ENCODE measurements at places on chromosomes 2 and 18.

GRCh38 chr2:62554440-62554839, 48.4 kb upstream of the TMEM17 start:
- no peak for DNase-seq

GRCh38 chr2:40282428-40282827, 169.5 kb downstream of the SLC8A1 start:
- DNase-seq = no peak

GRCh38 chr2:84832772-84833461, 48.0 kb downstream of the TRABD2A start:
- no peak for DNase-seq

GRCh38 chr18:31610286-31611205, 18.9 kb downstream of the TTR start:
- DNase-seq = peak; percentile 50

- no peak for DNase-seq
These were observed 156.2 kb downstream of the DDX1 start for GRCh38 chr2:15747603-15748471.

DNA sequence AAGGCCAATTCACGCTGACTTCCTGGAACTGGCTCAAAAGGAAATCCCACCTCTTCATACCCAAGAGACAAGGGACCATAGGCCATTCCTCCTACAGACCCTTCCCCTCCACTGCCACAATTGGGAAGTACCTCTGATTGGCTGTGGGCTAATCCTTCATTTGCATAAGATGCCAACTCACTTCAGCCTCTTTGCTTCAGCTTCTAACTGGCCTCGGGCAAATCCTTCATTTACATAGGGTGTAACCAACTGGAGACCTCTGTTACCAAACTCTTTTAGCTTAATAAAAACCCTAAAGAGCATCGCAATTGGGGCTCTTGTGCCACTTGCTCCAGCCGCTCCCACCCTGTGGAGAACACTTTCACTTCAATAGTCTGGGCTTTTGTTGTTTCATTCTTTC, 38.2 kb downstream of the MC2R start:
- DNase-seq = no peak

GRCh38 chr2:45778720-45779171, 127.3 kb downstream of the PRKCE start:
- peak; percentile 63 for DNase-seq

GRCh38 chr2:174997110-174997509, 8.1 kb downstream of the CHN1 start:
- DNase-seq = no peak

DNA sequence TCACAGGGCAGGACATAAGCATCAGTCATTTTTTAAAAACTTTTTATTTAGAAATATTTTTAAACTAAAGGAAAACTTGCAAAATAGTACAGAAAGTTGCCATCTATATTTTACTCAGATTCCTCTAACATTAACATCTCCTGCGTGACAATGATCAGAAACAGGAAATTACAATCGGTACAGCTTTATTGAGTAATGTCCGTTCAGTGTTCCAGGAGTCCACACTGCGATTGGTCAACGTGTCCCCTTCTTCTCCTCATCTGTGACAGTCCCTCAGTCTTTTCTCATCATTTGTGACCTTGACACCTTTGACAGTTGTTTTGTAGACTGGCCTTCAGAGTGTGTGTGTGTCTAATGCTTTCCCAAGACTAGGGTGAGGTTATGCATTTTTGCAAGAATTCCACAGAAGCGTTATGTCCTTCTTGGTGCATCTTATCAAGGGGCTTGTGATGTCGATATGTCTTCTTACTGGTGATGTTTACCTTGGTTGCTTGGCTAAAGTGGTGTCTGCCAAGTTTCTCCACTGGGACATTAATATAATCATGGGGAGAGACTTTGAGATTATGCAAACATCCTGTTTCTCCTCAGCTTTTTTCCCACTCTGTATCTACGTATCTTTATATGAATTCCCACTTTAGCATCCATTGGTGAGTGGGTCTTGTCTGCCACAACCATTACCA, 21.4 kb upstream of the TMEM177 start:
- DNase-seq = no peak

DNA sequence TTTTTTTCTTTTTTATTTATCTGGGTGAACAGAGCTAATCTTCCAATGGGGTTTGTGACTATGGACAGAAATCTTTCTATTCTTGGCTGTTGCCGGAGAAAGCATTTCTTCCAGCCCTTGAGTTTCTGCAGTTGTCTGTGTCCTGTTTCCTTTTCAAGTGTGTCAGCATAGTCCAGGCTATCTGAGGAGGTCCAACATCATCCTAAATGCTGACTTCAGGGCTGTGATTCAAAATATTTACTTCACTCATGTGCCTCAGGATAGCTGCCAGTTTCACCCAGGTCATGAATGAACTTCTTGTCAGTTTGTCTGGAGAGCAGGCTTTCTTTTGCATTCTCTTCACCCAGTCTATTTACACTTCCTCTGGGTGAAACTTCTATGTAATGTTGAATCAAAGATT, 27.9 kb downstream of the ITGAV start:
- DNase-seq = no peak

DNA sequence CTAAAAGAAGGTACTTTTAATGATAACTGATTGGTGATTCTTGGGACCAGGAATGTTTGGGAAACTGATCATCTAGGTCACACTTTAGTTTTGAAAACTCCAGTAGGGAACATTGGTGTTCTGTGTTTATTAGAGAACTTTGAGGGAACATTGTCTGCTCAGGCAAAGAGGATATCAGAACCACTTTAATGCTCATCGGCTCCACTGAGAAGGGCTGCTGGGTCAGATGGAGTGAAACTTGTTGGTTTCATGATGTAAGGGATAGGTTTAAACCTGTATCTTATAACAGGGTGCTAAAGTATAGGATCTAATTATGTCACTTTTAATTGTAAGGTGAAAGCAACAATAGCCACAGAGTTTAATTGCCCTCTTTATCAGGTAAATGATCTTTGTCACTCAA, 14.2 kb upstream of the POLI start:
- no peak for DNase-seq

DNA sequence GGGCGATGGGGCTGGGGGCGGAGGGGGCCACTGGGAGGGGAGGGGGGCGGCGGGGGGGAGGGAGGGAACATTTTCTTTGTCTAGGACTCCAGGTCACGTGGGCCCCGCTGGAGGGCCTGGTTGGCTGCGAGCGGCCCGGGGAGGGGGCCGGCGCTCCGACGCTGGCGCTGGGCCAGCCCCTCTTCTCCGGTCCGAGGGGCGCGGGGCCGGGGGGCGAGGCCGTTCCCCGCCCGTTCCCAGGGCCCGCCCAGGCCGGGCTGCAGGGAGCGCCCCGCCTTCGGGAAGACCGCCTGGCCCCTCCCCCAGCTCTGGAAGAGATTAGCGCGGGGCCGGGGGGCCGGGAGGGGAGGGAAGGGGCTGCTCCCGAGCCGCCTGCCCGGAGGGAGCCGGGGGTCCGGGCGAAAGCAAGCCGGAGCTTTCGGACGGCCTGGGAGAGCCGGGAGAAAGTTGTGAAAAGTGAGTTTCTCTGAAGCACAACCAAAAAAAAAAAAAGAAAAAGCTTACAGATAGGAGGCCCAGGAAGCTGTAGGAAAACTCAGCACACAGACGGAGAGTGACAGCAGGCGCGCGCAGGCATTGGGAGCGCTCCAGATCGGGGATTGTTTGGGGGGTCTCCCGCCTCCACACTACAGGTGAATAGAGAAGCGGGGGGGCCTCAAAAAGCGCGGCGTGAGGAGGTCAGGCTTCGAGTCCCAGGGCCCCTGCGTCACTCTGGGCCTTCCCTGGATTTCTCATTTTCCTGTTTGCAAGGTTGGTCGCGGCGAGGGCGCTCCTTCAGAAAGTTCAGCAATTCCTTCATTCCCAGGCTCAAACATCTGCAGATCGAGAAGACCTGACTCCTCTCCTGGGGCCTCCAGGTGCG, 84.1 kb upstream of the POMC start:
- peak; percentile 94 for DNase-seq

- DNase-seq = no peak
These were observed 255.5 kb downstream of the CDH2 start for GRCh38 chr18:27921392-27921791.

- DNase-seq = peak; percentile 57
These were observed 319 bp upstream of the EN1 start for GRCh38 chr2:118847762-118848172.

DNA sequence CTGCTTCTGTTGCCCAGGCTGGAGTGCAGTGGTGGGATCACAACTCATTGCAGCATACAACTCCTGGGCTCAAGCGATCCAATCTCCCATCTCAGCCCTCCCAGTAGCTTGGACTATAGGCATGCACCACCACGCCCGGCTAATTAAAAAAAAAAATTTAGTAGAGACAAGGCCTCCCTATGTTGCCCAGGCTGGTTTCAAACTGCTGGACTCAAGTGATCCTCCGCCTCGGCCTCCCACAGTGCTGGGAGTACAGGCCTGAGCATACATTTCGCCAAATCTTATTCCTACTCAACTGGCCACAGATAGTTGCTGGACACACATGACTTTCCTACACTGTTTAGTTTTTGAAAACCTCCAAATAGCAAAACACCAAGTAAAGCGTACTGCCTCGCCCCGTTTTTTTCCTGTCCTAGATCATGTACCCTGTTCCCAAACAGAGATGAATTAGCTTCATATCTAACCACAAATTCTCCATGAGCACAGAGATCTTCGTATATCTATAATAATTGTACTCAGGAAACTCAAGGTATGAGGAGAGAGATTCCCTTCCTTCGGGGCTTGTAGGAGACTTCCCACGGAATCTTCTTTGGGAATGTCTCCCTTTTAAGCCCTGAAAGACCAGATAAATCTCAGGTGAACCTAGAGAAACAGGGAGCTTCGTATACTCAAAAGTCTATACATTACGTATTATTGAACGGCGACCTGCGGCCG, 598 bp upstream of the C2orf69 start:
- no peak for DNase-seq

- DNase-seq = no peak
These were observed 769.7 kb downstream of the LRRTM4 start for GRCh38 chr2:76752506-76752905.

GRCh38 chr2:28547223-28547860, 51.5 kb downstream of the PLB1 start:
- DNase-seq = no peak

- DNase-seq = no peak
These were observed 19.7 kb upstream of the SANBR start for GRCh38 chr2:61045999-61046398.

- no peak for DNase-seq
These were observed 197.5 kb upstream of the LRRTM1 start for GRCh38 chr2:80501874-80502624.

GRCh38 chr2:124025171-124025580, at the start of gene CNTNAP5:
Gene CNTNAP5, plus strand, starts transcription at chr2:124025287. Its CDS starts 364 bp downstream, at chr2:124025651.
- DNase-seq = peak; percentile 89

GRCh38 chr2:1341404-1342120, 71.7 kb upstream of the TPO start:
- no peak for DNase-seq

GRCh38 chr18:8944871-8945245, 157.6 kb upstream of the NDUFV2 start:
- DNase-seq = no peak

- DNase-seq = no peak
These were observed 10.8 kb downstream of the COQ10B start for GRCh38 chr2:197464175-197464574.

- no peak for DNase-seq
These were observed 20.1 kb downstream of the FEZ2 start for GRCh38 chr2:36577884-36578283.

DNA sequence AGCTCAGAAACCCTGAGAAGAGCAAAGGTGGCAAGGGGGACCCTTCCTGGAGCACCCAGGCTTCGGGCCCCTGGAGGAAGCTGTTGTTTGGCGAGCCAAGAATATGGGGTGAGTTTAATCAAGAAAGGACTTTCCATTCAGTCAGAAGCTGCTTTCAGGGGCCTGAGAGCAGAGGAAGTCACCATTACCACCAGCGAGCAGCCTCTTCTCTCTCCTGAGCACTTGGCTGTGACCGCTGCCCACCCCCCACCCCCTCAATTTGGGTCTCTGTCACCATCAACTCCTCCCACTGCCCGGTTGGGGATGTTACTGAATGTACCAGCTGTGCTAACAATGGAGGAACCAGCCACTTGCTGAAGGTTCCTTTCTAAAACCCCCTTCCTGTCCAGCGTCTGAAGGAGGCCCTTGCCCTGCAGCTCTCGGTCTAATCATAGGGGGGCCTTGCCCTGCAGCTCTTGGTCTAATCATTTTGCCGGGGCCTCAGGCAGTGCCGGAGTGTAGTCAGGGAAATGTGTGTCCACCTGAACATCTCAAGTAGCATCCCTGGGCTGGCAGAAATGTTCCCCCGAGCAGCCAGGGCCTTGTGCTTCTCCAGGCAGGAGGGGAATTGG, 943 bp downstream of the INPP5D start:
- no peak for DNase-seq

DNA sequence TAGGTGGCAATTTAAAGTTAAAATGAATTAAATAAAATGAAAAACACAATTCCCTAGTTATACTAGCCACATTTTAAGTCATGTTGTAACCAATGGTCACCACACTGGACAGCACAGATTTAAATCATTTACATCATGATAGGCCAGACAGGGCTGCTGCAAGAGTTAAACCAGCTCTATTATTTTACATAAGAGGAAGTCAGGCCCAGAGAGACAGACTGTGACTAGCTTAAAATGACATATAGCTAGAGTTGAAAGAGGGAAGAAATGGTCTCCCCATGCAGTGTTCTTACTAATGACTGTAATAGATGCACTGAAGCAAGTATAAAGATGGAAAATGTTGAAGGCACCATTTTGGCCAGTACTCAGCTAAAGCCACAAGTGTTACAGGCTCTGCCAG, 69.6 kb downstream of the SLC66A3 start:
- no peak for DNase-seq

- DNase-seq = no peak
These were observed 88.6 kb upstream of the EML6 start for GRCh38 chr2:54634564-54635511.

- no peak for DNase-seq
These were observed 142.2 kb downstream of the DYSF start for GRCh38 chr2:71595569-71595968.

GRCh38 chr2:79801082-79801481, 288.2 kb downstream of the CTNNA2 start:
- DNase-seq = no peak

DNA sequence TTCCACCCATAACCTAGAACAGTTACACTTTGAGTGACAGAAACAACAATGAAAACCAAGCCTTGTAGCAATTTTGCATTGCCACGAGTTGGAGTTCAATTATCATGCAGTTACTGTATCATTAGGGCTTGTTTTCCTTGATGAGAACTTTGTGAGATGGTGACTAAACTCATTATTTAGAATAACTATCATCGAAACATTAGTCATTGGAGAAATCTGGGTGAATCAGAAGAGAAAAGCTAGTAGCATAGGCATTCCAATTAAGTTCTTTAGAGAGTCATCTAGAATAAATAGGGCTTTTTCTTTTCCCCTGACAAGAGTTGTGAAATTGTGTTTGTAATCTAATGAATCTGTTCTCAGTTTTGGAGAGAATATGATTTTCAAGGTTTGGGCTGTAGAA, 122.8 kb upstream of the DOCK10 start:
- no peak for DNase-seq

- DNase-seq = no peak
These were observed 109.8 kb upstream of the FZD5 start for GRCh38 chr2:207879536-207879935.
